Stimulated activated CD4-positive, alpha-beta T cell treated with anti-CD3 and anti-CD28 coated beads, Interleukin-12 subunit alpha, Interleukin-12 subunit beta, amount 100 ng/mL, for 24 hours (primary cell): ENCODE measurements at places on chromosomes 7 and 10.

GRCh38 chr10:53893061-53893460 lies 908.0 kb downstream of the PCDH15 start:
- no peak for DNase-seq

GRCh38 chr7:34107276-34107675 lies 201.9 kb downstream of the BMPER start:
- no peak for DNase-seq

DNA sequence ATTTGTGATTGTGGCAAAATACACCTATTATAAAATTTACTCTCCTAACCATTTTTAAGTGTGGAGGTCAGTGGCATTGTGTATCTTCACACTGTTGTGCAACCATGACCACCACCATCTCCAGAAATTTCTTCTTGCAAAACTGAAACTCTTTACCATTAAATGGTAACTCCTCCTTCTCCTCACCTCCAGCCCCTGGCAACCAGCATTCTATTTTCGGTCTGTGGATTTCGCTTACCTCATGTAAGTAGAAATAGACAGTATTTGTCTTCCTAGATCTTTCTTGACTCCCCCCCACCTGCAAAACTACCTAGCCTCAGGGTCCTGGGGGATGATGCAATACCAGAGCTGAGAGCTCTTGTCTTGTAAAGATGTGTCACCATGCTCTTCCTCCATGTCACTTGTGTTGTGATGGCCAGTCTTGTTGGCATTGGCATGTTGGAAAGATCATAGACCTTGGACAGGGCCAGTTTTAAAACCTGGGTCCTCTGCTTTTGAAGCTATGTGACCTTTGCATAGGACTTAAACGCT lies 71.1 kb upstream of the EMX2 start:
- no peak for DNase-seq

DNA sequence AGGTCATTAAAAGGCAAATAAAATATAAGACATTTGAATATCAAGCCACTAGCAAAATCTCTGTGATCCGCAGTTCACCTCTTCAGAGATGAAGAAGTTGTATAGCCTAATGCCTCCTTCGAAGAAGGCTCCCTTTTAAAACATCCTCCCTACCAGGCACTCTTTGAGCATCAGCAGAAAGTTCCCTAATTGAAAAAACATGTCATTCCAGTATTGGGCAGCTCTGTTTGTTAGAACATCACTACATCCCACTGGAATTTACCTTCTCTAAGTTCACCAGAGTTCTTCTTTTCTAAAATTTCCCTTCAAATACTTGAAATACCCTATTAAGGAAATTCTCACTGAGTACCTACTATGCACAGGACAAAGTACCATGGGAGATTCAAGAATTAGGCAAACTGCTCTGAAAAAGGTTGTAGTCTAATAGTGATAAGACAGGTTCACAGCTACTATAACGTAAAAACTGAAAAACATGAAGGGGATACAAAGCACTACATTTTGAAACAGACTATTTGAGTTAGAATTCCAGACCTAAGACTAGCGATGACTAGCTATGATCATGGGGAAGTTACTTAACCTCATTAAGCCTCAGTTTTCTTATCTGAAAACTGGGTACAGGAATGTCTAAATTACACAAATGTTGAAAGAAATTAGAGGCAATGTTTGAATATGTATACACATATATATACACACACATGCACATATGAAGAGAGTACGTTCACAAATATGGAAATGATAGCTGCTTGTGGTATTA lies 128.7 kb downstream of the ELAPOR2 start:
- no peak for DNase-seq

DNA sequence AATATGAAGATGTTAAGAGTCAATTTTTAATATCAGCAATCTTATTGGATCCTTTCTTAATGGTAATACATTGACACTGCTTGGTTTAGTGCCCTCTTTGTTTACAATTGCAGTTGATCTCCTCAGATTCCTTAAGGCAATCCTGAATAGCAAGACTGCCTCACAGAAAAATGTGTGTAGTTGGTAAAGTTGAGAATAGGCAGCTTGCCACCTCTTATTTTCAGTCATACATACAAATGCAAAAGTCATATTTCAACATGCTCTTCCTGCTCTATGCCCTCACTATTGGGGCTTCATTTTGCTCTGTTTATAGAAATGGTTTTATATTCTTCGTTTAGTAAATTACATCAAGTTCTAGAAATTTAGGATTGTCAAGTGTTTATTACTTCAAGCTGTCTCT lies 661.1 kb upstream of the ANKRD30A start:
- no peak for DNase-seq
